ENCODE measurements at places on chromosomes 3 and 15.

DNA sequence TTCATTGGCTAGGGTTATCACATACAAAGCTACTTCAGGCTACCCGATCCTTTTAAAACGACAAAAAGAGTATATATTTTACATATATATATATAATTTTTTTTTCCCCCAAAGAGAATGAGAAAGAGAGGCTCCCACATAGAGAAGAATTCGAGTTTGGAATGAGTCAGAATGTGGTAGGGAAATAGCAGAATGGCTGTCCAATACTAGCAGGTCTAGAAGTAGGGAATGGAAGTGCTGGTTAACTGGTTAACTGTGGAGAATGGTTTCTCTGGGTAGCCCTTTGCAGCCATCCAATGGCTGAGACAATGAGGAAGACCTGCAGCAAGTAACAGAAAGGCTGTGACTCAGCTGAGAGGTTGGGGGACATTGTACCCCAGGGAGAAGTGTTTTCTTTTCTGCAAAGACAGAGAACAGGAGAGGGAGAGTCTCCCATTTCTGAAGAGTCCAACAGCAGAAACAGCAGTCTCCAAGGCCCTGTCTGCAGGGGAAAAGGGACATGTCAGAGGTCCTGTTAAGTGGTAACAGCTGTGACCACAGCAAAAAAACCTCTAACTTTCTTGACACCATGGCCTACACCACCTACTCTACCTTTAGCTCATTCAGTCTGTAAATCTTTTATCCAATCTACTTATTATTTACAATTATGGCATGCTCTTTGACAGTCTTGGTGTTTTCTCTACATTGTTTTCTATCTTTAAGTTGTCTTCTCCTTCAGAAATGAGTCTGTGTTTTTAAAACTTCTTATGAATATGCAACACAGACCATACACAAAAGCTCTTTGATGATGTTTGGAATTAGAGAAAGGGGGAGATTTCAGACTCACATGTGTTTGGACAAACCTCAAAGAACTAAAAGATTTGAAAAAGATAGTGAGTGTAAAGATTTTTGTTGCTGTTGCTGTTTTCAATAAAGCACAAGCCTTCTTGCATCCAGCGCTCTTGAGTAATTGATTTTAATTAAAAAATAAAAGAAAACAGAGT, 116.1 kb upstream of the SLC7A14 start:
- DNase-seq: no peak

- DNase-seq: no peak
Measured at GRCh38 chr3:158264894-158265293, 155.0 kb downstream of the RSRC1 start.

- DNase-seq: no peak
Measured at GRCh38 chr15:50024281-50024680, 94.8 kb downstream of the ATP8B4 start.

- DNase-seq: no peak
Measured at GRCh38 chr15:29677871-29678461, 144.3 kb downstream of the TJP1 start.

DNA sequence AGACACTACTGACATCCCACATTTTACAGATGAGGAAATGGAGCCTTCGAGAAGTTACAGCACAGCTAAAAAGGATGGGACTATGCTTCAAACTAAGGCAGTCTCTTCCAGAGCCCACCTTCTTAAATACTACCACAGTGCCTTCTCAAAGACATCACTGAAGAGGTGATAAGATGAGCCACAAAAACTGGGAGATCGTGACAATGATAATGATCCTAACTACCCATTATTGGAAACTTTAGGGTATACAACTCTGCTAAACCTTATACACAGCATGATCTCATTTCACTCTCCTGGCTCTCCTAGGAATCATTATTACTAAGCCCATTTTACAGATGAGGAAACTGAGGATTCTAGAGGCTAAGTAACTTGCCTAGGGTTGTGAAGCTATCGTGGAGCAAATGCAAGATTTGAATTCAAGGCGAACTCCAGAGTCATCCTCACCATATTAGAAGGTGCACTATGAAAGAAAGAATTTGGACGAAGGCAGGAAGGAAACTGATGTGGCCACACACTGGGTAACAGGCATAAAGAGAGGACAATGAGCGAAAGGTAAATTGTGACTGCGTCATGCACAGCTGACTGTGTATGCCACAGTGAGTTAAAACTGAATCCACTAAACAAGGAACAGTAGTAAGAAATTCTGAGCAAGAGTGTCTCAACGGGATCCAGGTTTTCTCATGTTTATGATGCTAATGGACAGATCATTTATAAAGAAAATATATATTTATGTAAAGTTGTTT, 55.4 kb downstream of the SUCLG2 start:
- no peak for DNase-seq

GRCh38 chr3:127151251-127151564, 41.7 kb upstream of the PRR23E start:
- no peak for DNase-seq

DNA sequence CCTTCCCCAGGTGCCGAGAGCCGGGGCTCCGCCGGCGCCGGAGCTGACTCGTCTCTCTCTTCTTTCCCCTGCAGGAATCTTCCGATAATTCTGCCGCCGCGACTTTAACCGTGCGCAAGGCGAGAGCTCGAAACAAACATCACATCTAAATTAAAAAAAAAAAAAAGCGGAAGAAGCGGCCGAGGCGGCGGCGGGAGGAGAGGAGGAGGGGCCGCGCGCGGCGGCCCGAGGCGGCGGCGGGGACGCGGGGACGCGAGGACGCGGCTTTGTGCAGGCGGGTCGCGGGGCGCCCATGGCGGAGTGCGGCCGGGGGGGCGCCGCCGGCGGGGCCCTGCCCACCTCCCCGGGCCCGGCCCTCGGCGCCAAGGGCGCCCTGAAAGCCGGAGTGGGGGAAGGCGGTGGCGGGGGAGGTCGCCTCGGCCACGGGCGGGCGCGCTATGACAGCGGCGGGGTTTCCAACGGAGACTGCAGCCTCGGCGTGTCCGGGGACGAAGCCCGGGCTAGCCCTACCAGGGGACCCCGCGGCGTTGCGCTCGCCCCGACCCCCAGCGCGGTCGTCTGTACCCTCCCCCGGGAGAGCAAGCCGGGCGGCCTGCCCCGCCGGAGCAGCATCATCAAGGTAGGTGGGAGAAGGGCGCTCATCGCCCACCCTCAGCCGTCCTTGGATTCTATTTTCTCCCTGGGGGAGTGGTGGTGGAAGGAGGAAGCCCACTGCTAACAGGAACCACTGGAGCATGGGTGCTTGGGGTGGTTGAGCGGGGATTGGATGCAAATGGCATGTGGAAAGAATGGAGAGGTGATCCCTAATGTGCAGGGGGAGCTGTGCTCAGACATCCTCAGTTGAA, at the start of gene PLCL2:
Gene PLCL2, plus strand, starts transcription at position 208 of the 845 bp plus-strand sequence. Its CDS starts 85 bp downstream, at position 293.
- DNase-seq: peak; percentile 85

- no peak for DNase-seq
Measured at GRCh38 chr3:148184798-148185197, 512.9 kb upstream of the AGTR1 start.

DNA sequence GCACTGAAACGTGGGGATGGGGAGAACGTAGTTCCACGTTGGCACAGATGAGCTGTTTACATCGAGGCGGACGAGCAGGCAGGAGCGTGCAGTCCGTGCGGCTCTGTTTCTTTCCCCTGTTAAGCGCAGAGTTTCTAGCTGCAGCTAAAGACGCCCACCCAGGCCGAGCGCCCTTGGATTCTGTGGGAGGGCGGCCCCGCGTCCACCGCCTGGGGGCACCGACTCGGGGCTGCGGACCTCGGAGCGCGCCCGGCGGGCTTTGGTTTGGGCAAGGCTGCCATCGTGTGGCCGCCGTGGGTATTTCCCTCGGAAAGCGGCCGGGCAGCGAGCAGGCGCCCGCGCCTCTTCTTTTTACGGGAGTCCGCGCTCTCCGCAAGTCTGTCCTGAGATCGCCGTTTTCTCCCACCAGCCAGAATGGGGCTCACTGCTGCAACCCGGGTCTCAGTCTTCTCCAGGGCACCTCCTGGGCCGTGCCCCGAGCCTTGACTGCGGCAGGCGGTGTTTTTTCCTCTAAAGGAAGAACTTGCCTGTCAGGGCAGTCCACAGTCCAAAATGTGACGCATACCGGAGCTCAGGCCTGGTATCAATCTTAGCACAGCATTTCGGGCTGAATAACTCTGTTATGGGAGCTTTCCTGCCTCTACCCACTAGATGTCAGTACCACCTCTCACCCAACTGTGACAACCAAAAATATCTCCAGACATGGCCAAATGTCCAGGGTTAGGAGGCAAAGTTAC, 219.9 kb upstream of the IGF1R start:
- DNase-seq: peak; percentile 78

- no peak for DNase-seq
Measured at GRCh38 chr3:87361956-87362355, 85.6 kb upstream of the POU1F1 start.

- DNase-seq: no peak
Measured at GRCh38 chr3:18098960-18099587, 326.1 kb downstream of the SATB1 start.

DNA sequence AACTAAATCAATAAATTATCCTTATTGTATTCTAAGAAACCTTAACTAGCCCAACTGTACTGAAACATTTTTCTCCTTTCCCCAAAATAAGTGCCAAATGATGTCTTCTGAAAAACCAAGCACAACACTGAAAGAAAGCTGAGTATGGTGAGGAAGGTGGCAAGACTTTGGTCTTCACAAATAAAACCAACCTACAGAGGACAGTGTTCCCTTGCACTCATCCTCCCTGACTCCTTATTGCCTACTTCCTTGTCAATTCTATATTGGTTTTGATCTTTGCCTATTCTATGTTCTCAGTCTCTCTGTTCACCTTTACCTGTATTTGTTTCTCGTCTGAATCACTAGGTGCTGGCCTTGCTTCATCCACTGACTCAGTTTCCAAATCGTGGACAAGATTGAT, 490.1 kb upstream of the ZNF385D start:
- DNase-seq: no peak

GRCh38 chr3:30657914-30658313, 51.5 kb downstream of the TGFBR2 start:
- no peak for DNase-seq

GRCh38 chr15:31024979-31025378, 33.6 kb upstream of the MTMR10 start:
- no peak for DNase-seq

GRCh38 chr3:122929188-122930062, 98.1 kb downstream of the SEMA5B start:
- DNase-seq: no peak

DNA sequence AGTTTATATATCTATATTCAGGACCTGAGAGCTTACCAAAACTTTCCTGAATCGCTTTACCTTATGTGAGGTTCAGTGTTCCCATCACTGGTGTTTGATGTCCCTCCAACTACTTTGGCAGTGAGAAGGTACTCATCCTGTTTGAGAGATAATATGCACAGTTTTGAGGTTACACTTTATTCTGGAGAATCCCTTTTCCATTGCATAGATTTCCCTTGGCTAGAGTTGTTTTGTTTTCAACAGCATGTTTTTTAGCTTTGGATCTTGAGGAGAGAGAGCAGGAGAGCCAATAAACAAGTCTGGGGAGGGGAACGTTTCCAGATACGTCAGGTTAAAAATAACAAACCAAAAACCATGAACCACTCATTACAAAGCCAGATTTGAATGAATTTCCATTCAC, 33.6 kb downstream of the CD200 start:
- DNase-seq: no peak

- no peak for DNase-seq
Measured at GRCh38 chr15:95347837-95348236, 982.7 kb upstream of the NR2F2 start.

- DNase-seq: no peak
Measured at GRCh38 chr3:118846176-118846575, 188.5 kb downstream of the IGSF11 start.

GRCh38 chr3:136380530-136380929, 130.4 kb downstream of the PCCB start:
- no peak for DNase-seq

DNA sequence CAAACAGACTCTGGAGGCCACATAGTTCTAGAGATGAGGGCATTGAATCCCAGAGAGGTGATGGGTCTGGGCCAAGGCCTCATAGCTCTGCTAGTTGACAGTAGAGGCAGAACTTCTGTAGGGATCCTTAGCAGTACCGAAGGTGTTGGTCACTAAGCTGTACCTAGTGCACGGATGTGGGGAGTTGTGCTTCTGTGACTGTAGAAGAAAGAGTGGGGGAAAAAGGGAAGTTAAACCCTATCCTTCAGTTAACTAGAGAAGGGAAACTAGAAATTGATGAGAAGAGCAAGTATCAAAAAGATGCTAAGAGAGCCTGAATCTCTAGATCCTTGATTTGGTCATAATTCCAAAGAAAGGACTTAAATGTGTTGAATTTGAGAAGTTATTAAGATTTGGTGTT, 186.7 kb downstream of the NFKBIZ start:
- DNase-seq: no peak

- DNase-seq: no peak
Measured at GRCh38 chr3:196008387-196008786, 73.5 kb downstream of the TFRC start.

DNA sequence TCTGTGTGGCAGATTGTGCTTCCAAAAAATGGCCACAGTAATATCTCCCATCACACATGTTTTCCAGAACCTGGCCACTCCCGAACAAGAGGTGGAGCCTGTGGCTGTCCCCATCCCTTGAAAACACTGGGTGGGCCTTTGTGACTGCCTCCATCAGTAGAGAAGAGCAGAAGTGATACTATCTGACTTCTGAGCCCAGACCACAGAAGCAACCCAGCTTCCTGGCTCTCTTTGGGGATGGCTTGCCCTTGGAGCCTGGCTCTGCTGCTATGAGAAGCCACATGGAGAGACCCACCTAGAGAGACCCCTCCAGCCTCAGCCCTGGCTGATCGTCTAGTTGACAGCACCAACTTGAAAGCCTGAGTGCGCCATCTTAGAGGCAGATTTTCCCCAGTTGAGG, 39.8 kb upstream of the CMTM8 start:
- no peak for DNase-seq

GRCh38 chr15:74785194-74786032, 3.5 kb downstream of the CSK start:
- no peak for DNase-seq

GRCh38 chr3:126837773-126838172, 133.7 kb downstream of the CHCHD6 start:
- no peak for DNase-seq

DNA sequence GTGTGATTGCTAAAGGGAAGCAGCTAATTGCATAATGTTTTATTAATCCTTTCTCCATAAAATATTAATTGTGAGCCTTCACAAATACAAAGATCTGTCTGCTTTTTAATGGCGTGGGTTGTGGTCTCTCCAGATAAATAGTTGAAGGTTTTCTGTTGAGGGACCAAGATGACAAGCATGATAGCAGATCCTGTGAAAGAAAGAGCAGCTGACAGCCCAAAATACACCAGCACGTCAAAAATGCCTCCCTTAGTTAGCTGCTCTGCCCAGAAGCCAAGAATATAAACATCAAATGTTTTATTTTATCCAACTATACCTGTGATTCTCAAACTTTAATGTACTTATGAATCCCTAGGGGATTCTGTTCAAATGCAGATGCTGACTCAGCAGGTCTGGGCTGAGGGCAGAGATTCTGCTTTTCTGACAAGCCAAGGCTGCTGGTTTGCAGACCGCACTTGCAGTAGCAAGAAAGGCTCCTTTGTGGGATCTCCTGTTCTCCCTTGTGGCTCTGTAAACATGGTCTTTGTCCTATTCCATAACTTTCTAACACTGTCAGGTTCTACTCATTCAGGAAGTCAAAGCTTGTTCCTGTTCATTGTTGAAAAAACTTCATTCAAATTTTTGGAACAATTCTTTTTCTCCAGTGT, 119.1 kb upstream of the SLC25A36 start:
- DNase-seq: no peak

Measured in posterior cingulate gyrus (tissue), 11 donors.